ENCODE measurements at places on chromosomes 7 and 10. TPM values are rescaled to one million over a fixed set of nuclear protein-coding genes. Genes with fewer than 3 reads are reported as not detected.

GRCh38 chr10:5742116-5742515, 57.5 kb downstream of the TASOR2 start:
- no peak for DNase-seq

DNA sequence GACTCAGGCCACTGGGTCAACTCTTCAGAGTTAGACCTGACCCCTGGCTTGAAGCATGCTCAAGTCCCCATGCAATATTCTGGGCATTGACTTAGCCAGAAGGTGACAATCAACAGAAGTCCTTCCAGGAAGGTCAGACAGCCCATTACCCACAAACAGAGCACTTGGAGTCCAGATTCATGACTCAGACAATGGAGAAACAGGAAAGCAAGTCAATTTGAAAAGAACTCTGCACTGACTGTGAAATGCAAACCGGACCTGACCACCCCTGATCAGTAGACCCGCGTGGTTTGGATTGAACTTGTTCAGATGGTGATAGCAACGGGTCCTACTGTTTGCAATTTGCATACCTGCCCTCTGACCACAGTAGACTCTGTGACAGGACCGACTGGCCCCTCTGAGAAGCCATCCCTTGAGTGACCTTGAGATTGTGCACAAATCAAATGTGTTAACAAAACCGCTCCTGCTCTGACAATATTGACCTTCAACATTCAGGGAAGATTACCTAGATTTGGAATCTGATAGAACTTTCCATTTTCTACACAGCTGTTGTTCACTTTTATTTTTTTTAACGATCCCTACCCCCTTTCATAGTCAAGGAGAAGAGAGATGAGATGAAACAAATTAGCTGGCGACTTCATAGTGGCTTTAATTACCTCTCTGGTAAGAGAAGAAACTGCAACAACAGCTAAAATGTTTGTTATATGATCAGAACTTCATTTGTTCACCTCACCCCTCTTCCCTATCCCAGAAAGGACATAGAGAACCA, 138.7 kb downstream of the NRP1 start:
- no peak for DNase-seq

DNA sequence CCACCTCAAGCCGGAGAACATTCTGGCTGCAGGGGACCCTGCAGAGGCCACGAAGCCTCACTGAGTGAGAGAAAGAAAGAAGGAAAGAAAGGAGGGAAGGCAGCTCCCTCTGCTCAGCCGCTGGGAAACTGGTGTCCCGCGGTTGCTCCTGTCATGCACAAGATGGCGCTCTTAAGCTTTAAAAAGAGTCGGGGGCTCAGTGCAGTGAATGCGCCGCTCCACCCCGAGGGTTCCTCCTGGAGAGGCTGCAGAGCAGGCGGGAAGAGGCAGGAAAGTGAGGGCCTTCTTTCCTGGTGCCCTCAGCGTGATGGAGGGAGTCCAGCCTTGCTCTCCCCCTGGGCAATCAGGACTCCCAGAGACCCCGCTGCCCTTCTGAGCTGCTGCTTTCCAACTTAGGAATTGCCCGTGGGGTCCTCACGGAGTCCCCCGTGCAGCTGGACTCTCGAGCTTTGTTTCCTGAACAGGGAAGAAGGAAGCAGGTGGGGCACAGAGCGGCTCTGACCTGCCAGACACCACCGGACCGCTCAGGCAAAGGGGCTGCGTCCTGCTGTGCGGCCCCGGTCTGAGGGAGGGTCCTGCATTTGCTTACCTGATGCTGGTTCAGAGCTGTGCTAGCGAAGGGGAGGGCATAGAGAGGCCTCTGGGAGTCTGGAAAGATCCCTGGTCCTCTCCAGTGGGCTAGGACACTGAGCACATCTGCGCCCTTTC, 141.9 kb upstream of the MKI67 start:
- DNase-seq = no peak

GRCh38 chr7:151175793-151176311, 8.4 kb upstream of the GBX1 start:
- no peak for DNase-seq

GRCh38 chr7:12851142-12851541, 163.7 kb downstream of the ARL4A start:
- no peak for DNase-seq

DNA sequence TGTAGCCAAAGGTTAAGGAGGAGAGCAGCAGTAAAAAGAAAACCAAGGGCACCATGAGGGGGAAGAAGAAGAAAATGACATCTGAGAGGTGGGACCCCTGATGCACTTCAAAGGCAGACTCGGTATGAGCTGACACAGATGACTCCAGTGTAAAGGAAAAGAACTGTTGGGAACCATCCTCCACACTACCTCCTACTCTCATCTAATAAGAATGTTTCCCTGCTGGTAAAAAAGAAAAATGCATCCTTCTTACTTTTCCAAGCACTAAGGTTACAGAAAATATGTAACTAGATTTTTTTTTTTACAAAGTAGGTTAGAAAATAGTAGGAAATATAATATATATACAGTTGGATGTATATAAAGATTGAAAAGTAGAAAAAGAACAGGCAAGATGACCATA, 16.9 kb downstream of the TAS2R41 start:
- DNase-seq = no peak

DNA sequence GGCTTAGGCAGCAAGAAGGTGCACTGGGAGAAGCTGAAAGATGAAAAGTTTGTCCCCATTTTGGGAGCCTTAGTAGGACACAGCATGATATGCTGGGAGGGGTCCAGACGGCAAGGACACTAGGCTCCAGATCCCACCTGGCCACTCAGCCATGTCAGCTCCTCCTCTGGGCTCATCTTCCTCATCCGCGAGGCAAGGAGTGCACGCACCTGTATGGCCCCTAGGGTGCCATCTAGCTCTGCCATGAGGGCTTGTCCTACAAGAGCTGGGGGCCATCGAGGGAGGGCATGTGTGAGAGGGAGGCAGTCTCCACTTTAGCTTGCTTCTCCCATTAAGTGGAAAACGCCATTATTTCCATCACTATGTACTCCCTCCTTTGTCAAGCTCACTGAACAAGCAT, 136.2 kb upstream of the ADAM12 start:
- DNase-seq = no peak

GRCh38 chr10:121519901-121520493, 78.2 kb downstream of the FGFR2 start:
- DNase-seq = no peak

DNA sequence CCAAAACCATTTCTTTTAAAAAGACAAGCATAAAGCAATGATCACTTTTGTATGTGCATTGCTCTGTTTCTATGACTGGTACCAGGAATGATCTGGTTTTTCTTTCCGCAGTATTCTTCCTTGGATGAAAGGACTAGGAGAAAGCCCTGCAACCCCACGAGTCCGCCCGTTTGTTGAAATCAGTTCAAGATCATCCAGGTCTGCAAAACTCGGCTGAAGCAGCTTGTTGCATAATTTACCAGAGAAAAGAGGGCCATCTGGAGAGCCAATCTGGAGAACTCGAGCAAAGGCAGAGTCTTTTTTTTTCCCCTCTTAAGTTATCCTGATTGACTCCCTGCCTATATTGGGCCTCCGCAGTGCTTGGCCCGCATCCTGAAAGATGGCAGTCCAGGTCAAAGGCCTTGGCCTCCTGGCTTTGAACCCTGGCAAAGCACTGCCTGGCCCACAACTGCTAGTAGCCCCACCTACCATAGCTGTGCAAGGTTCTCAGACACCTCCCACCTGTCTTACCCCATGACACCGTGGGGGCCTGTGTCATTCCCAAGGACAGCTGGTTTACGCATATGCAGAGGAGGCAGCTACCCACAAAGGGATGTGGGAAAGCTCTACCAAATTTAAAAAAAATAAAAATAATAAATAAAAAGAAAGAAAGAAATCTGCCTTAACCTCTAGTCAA, 572.2 kb downstream of the INHBA start:
- DNase-seq = no peak

DNA sequence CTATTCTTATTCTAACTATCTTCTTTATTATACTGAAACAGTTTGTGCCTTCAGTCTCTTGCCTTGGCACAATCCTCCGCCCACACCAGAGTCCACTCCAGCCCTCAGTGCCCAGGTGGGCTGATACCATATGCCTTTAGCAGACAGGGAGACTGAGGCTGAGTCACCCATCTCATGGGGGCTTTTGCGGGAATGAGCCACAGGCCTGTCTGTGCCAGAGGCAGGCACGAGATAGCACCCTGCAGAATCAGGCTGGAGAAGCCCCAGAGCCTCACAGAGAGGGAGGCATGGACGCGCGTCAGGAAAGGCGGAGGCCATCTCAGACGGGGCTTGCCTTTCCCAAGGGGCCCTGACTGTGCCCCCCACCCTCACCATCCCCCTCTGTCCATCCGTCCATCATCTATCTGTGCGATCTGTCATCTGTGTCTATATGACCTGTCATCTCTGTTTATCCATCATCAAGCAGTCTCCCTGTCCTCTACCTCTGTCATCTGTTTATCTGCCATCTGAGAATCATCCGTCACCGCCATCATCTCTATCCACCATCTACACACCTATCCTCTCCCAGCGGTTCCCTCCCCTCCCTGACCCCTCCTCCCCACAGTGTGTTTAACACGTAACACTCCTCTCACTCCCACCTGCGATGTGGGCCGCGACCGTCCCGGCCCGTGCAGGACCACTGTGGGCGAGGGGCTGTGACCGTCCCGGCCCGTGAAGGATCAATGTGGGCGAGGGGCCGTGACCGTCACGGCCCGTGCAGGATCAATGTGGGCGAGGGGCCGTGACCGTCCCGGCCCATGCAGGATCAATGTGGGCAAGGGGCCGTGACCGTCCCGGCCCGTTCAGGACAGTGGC, 7.3 kb upstream of the ADAP1 start:
- DNase-seq = no peak

DNA sequence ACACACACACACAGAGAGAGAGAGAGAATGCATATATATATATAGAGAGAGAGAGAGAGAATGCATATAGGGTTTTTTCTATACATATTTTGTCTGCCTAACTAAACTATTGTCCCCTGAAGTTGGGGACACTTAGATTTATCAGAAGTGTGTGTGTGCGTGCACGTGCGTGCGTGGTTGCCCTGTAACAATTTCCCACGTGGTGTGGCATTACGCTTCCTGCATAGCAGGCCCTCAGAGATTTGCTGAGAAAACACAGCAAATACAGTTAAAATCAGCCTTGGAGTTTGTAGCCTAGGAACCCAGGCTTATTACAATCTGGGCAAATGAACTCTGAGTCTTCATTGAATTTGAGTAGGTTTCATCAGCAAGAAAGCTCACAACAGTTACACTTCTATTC, 14.7 kb downstream of the RNF32 start:
- DNase-seq = no peak

DNA sequence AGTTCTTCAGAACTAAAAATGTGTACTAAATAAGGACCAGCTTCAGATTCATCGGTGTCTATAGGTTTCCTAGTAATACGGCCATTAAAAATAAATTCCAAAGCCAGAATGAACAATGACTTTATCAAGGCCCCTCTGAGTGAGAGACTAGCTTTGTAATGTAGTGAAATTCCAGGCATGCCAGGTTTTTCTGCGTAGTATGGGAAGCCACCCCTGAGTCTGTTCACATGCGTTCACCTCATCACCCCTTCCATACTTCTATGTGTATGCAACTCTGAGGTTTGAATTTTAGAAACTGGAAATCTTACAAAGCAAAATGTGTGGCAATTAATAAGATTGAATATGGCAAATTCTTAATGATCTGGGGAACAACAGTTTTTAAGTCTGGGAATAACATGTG, 24.5 kb downstream of the RNF32 start:
- DNase-seq = no peak

GRCh38 chr10:76950354-76950753, 687.3 kb downstream of the KCNMA1 start:
- DNase-seq = no peak

GRCh38 chr7:101466871-101467270, 104.2 kb downstream of the COL26A1 start:
- DNase-seq = no peak

GRCh38 chr7:83879063-83879462, 230.1 kb upstream of the SEMA3E start:
- DNase-seq = no peak

DNA sequence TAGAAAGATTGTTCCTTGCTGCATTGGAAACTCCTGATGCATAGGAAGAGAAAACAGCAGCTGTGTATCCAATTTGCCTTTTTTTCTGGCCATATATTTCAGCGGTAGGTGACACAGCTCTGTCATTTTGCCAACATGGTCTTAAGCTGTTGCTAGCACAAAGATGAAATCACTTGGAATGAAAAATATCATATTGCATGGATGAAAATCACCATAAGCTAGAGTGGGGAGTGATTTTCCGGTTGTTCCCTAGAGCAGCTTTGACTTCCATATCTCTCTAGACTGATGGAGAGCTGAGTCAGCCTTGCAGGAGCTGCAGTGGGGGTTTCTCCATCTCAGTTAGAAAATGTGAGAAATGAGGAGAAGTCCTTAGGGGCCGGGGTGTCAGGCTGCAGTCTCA, 38.3 kb upstream of the BTBD16 start:
- no peak for DNase-seq

DNA sequence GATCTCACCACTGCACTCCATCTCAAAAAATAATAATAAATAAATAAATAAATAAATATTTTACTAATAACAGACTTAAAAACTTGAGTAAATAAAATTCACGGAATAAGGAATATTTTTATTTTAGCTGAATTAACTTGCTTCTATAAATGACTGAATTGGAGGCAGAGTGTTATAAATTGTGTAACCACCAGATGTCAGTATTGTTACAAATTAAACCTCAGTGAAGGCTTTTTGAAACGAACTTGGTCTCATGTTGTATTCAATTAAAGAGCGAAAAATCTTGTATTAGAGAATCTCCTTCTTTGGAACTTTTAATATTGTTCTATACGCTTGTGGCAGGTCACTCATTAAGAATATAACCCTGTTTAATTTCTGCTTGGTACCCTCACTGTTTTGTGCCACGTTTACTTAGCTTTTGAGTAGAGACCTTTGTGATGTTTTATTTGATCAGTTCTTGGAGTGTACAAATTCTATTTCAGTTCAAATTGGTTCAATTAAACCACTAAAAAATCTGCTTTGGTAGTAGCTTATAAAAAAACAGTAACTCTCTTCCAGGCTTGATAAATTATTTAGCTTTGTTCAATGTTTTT, 45.6 kb upstream of the SCIN start:
- DNase-seq = no peak

DNA sequence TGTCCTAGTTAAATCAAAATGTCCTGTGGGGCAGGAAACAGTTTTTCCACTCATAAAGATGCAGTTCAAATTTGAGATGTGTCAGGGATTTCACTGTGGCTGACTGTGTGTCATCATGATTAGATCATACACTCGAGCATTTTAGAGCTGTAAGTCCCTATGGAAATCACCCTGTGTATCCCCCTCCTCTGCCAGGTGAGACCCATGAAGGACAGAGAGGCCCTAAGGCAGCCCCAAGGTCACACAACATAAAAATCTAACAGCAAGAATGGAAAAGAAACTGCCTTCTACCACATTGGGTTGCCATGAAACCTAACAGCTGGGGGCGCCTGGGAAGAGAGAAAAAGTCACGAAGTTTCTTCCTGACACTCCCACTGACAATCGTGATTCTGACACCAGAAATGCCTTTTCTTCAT, 135.8 kb downstream of the KCNMA1 start:
- no peak for DNase-seq

- no peak for DNase-seq
These were observed 138.7 kb downstream of the CALCR start for GRCh38 chr7:93435791-93436190.

GRCh38 chr7:44257213-44257612, 56.4 kb downstream of the YKT6 start:
- no peak for DNase-seq

Gene PAX4
- total RNA-seq = not detected

Gene IGF2BP3
- total RNA-seq = 0.27 TPM

Gene GPER1
- total RNA-seq = 5.1 TPM

All from heart left ventricle (tissue), 16 donors.